HTR-8/SVneo (cell line): ENCODE measurements at places on chromosomes 1 and 21.

GRCh38 chr1:94554580-94554979, 13.0 kb upstream of the F3 start:
- DNase-seq = no peak

DNA sequence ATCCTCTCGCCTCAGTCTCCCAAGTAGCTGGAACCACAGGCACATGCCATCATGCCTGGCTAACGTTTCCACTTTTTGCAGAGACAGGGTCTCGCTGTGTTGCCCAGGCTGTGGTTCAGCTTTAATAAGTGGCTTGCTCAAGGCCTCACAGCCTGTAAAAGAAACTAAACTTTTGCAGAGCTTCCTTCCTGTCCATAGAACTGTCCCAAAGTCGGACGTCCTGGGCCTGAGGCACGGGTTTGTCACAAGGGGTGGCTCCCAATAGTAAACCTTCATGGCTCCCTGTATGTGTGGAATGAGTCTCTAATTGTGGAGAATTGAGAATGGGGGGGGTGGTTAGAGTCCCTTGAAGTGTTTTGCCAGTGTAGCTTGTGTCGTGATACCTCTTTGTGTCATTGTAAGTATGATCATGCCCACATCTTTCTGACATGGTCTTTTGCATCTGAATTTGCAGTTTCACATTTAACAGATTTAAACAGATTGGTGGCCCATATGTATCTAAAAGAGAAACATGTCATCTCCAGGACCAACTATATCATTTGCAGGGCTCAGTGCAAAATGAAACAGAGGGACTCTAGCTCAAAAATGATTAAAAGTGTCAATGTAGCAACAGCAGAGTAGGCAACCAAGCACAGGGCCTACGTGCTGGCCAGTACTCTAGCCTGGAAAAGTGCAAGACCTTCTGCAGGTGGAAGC, 332.1 kb downstream of the KIF26B start:
- no peak for DNase-seq

DNA sequence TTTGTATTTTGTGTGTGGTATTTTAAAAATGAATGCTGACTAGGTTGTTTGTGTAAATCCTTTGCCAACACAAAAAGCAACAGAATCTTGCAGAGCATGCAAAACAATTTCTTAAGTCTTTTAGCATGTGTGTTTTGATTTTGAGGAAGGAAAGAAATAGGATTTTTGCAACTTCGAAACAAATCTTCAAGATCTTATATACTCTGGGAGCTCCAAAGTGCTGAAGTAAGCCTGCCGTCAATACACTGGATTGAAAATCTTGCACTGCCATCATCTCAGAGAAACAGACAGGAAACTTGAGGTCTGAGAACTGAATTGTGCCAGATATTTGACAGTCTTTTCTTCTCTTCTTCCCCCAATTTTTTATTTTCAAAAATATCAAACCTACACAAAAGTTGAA, 29.3 kb upstream of the DISP1 start:
- DNase-seq = no peak

DNA sequence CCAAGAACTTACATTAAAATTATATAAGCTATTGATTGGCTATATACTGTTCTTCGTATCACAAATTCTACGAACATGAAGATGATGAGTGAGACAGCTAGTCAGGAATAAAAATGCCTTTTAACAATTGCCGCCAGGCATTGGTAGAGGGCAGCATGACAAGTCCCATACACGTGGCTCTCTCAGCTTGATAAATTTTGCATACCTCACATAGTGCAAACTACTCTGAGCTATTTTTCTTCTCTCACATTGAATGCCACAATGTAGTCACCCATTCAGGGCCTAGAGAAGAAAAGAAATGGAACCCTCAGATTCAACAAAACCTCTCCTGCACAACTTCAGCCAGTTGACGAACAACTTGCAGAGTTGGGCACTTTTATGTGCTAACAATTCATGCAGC, 27.0 kb upstream of the FMO2 start:
- no peak for DNase-seq

- DNase-seq = no peak
Observed at GRCh38 chr1:54835970-54836369, 34.8 kb upstream of the TTC22 start.

GRCh38 chr1:112687785-112688496, 13.5 kb downstream of the MOV10 start:
- no peak for DNase-seq

- no peak for DNase-seq
Observed at GRCh38 chr1:39255222-39255621, 50.7 kb downstream of the MACF1 start.

GRCh38 chr21:30480145-30480544, at the start of gene KRTAP19-1:
Gene KRTAP19-1, minus strand, starts transcription at chr21:30480367. Its CDS starts 50 bp downstream, at chr21:30480317.
- DNase-seq = no peak

GRCh38 chr1:23727362-23727811, 15.9 kb upstream of the ELOA start:
- DNase-seq = no peak

DNA sequence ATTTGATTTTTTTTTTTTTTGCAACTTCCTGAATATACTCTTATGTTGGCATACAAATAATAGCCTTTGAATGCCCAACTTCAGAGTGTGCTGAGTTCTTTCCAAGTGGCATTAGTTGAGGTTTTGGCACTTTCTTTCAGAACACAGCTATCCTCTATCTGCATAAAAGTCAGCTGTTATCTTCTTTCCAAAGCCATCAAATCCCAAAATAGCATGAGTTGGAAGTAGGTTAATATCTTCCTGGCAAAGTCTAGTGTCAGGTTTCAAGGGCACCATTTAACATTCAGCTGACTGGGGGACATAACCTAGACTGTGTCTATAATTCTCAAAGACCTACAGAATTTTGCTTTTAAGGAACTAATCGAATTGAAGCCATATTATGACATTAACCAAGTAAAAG, 223.9 kb downstream of the PLPP3 start:
- DNase-seq = no peak

DNA sequence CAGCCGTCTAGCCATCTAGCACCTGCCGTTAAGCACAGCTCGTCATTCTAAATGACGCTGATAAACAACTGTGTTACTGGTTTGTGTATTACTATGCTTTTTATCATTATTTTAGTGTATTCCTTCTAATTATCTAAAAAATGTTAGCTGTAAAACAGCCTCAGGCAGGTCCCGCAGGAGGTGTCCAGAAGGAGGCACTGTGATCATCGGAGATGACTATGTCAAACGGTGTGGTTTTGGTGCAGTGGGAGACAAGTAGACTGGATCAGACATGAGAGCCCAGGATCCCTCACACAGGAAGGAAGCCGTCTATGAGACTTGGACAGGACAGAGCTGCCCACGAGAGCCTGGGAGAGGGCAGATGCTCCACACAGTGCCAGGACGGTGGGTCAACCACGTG, 55.3 kb upstream of the COL6A1 start:
- no peak for DNase-seq

DNA sequence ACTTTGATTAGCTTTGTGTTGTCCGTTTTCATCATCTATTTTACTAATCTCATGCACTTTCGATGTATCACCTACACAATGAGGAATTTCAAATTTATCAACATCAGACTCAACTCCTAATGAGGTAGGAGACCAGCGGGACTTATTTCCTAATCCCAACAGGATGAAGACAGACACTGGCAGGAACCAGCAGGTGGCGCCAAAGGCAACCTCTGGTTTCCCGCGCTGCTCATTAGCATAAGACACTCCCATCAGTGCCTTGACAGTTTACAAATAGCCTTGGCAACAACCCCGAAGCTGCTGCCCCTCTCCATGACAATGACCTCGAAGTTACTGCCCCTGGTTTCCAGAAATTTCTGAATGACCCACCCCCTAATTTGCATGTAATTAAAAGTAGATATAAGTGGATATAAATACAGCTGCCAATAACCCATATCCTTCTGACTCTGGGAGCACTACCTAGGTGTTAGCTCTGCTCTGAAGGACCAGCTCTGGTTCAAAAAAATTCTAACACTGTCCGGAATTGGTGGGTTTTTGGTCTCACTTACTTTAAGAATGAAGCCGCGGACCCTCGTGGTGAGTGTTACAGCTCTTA, 974.8 kb downstream of the ADGRL2 start:
- no peak for DNase-seq

- DNase-seq = no peak
Observed at GRCh38 chr1:31886866-31887265, 51.3 kb downstream of the PTP4A2 start.

DNA sequence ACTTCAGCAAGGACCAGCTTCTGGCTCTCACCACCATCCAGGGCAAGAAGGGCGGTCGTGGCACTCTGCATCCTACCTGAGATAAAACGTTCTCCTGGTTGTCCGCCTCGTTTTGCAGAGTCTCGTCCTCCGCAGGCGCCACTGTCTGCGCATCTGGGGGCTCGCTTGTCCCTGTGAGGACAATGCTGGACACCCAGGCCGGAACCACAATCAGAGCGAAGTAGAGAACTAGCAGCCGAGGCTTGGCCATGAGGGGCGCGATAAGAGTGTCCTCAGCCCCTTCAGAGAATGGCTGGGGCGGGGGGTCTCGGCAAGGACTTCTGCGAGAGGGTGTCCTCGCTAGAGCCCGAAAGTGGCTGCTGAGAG, 505 bp downstream of the OLFML2B start:
- DNase-seq = no peak

GRCh38 chr1:26081267-26082019, 14.0 kb upstream of the TRIM63 start:
- DNase-seq = no peak

- no peak for DNase-seq
Observed at GRCh38 chr21:27643326-27643725, 676.4 kb upstream of the ADAMTS5 start.

DNA sequence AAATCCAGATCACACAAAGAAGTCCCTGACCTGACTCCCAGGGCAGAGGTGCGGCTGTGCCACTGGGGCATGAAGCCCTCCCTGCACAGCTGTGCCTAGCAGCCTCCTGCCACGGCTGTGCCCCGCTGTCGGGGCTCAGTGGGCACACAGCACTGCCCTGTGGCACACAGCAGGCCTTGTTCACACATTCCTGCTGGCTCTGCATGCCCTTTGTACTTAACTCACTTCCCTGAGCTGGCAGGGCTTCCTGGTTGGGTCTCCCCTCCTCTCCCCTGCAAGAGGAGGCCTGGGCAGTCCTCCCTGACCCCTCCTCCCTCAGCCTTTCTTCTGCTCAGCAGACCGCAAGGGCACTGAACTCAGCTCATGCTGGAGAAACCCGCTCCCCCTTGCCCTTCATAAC, 14.8 kb downstream of the LHX4 start:
- no peak for DNase-seq

DNA sequence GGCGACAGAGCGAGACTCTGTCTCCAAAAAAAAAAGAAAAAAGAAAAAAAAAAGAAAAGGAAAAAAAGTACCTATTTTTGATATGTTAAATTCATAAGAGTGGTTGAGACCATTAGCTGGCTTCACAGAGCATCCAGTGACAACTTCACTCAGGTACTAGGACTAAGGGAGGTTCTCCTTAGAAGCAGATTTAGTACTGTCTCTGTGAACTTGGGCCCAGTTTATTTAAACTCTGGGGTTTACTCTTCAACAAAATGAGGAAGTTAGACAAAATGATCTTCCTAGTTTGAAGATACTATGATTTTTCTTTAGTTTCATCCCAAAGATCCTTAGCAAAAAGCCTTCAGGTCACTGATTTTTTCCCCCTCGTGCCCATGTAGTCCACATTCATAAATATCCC, 21.2 kb downstream of the MACO1 start:
- no peak for DNase-seq

- DNase-seq = peak; percentile 89
Observed at GRCh38 chr1:10032590-10033358, at the start of gene UBE4B. Gene UBE4B, plus strand, starts transcription at chr1:10032958. Its CDS starts 713 bp downstream, at chr1:10033671.

GRCh38 chr1:51622455-51622913, 5.6 kb downstream of the OSBPL9 start:
- peak; percentile 46 for DNase-seq

DNA sequence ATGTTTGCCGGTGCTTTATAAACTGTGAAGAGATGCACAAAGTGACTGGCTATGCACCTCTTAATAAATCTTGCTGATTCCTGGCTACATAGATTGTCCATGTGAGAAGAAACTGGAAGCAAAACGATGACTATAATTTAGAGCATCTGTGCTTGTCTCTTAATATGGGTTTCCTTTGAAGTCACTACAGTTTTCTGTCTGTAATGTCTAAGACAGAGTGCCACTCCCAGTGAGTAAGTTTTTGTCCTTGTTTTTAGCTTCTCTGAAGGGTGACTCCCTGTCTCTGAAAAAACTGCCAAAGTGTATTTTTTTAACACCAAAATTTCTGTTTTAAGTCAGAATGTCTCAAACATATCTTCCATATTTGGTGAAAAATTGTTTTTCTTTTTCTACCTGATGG, 175.1 kb downstream of the FASLG start:
- no peak for DNase-seq

GRCh38 chr1:55707196-55707595, 492.0 kb upstream of the USP24 start:
- DNase-seq = no peak

GRCh38 chr1:115927971-115928370, 48.3 kb upstream of the SLC22A15 start:
- no peak for DNase-seq

DNA sequence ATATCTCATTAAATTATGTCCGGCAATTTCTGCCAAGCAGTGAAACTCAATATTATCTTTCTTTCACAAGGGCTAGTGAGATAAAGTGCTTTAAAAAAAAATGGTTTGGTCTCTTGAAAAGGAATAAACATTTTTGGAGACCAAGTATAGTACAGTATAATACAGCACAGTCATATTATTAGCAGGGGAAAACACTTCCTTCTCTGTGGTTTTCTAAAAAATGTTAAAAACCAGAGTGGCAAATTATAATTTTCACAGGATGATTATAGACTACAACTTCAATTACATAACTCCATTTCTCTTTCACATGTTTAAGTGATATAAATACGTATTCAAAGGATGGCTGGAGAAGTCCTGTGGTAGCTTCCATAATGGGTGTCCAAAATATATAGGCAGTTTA, 170.3 kb upstream of the DMRTA2 start:
- DNase-seq = no peak

DNA sequence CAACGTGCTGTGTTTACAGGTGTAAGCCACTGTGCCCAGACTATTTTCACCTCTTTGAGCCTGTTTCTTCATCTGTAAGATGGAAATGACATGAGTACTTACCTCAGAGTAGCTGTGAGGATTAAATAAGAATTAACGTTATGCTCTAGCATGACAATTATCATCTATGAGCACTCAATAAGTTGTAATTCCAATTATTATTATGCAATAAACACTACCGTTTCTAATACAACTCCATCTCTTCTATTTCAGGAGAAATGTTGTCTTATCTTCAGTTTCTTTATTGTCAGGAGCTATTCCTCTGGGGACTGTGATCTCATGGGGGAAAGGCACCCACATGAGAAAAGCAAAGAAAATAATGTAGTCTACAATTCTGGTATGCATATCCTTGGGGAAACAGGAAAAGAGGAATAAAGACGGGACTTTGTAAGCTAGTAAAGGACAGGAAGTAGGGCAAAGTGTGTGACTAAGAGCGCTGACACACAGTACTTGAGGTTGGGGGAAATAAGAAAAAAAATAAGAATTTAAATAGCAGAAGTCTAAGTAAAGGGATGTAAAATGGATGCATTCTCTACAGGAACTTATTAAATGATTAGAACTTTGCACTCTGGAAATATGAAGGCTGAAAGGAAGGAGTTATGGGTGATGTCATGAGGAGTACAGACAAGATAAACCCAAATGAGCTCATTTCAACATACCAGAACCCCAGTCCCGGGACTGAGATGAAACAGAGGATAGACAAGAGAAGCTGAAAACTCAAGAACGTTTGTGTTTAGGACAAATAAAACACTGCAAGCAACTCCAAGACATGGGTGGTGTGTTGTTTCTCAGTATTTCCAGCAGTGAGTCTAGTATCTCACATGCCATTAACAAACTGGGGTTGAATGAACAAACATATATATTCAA, 9.8 kb downstream of the PHC2 start:
- DNase-seq = no peak

- DNase-seq = no peak
Observed at GRCh38 chr1:175560192-175560591, 183.2 kb downstream of the TNR start.
